Brain (organoid and tissue), 16 donors: ENCODE measurements at places on chromosomes 13 and 19.

GRCh38 chr13:79442221-79442620 is 36.2 kb upstream of the RBM26 start:
- no peak for DNase-seq

- DNase-seq: no peak
Measured at GRCh38 chr13:24074678-24075077, 85.8 kb upstream of the SPATA13 start.

DNA sequence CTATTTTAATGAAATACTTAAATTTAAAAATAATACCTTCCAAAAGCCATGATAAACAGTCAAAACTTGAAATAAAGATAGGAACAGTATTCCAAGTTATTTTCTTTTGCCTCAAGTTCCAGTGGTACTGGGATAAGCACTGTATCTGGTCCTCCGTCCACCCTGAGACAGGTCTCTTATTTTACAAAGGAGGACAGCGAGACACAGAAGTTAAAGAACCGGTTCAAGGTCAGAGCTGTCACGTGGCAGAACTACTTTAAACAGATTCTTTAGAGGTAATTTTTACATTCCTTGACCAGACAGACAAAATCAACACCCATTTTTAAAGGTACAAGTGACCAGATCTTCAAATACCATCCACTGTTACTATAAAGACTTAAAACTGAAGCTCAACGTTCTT is 10.4 kb upstream of the DOCK9 start:
- no peak for DNase-seq

GRCh38 chr19:56372281-56372680 is 21.1 kb downstream of the ZNF582 start:
- DNase-seq: no peak

GRCh38 chr13:66951426-66951825 is 278.7 kb downstream of the PCDH9 start:
- DNase-seq: no peak

DNA sequence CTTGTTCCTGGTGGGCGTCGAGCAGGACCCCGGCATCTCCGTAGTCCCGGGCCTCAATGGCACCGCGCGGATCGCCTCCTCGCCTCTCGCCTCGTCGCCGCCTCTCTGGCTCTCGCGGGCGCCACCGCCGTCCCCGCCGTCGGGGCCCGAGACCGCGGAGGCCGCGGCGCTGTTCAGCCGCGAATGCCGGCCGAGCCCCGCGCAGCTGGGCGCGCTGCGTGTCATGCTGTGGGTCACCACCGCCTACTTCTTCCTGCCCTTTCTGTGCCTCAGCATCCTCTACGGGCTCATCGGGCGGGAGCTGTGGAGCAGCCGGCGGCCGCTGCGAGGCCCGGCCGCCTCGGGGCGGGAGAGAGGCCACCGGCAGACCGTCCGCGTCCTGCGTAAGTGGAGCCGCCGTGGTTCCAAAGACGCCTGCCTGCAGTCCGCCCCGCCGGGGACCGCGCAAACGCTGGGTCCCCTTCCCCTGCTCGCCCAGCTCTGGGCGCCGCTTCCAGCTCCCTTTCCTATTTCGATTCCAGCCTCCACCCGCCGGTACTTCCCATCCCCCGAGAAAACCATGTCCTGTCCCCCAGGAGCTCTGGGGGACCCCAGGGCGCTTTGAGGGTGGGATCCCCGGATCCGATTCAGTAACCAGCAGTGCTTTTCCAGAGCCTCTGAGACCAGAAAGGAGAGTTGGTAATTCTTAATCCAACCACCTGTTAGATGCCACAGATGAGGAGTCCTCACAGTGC is 885 bp downstream of the MLNR start:
- DNase-seq: no peak

DNA sequence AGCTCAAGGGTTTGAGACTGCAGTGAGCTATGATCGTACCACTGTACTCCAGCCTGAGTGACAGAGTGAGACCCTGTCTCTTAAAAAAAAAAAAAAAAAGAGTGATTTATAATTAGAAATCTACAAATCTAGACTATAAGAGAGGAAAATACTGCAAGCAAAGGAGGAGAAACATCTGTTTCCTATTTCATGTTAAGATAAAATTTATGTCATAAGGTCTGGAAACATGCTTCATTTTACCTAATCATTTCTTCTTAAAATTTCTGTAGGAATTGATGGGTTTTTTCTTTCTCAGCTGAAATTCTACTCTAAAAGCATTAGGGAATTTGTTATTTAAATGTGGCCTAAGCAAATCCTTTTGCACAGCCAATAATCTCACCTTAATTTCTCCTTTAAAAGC is 53.2 kb downstream of the C13orf42 start:
- no peak for DNase-seq

GRCh38 chr19:42261763-42262162 is 6.8 kb upstream of the ERF start:
- no peak for DNase-seq

DNA sequence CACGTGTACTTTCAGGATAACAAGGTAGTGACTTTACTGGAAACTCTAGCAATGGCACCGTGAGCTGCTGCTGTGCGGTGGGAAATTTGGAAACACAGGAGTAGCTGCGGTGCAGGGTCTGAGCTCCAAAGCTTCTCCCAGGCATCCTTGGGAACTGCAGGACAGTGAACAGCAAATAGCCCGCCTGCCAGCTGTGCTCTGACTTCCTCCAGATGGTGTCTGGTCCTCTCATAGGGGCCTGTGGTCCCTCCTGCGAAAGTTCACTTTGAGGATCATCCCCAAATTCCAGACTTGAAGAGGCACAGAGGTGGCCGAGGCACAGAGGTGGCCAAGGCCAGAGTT is 287.3 kb upstream of the MAB21L1 start:
- DNase-seq: no peak

DNA sequence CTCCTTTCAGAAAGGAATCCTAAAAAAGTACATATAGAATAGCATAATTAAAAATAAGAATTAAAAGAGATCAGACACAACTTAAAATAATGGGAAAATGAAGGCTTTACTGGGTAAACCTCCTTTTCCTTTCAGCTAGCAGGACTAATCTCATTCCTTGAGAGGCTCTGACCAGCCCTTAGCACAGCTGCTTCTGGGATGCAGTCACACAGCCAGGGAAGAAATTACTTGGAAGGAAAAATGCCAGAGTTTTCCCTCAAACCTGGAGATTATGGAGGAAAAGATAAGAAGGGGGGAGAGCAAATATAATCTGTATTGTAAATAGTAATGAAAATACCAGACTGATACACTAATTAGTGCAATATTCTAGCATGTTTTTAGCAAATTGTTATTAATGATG is 91.8 kb downstream of the LRCH1 start:
- DNase-seq: no peak

DNA sequence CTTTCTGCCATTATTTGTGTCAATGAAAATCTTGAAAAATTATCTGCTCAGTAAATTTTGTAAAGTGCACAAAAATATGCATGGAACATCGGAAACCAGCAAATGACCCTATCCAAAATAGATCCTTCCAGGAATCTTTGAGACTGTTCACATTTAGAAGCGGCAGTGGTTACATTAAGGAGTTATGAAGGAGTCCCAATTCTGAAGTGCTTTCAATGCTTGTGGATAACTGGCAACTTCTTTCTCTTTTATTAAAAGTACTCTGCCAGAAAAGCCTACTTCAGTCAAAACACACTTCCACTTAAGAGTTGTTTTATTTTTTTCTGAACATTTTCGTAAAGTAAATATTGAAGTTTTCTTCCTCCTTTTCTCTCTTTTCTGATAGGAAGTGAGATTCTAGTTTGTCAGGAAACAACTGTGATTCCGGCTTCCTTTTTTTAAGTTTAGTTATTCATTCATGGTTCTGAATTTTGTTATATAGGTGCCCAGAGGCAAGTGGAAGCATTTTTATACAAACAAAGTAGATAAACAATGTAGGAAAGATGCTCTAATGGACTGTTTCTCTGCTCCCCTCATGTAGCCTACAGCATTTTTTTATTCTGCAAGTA is 83.5 kb downstream of the PCDH9 start:
- no peak for DNase-seq

- DNase-seq: no peak
Measured at GRCh38 chr19:49823472-49823871, 5.4 kb downstream of the MED25 start.

GRCh38 chr19:16094360-16095070 is 17.2 kb upstream of the RAB8A start:
- DNase-seq: no peak

DNA sequence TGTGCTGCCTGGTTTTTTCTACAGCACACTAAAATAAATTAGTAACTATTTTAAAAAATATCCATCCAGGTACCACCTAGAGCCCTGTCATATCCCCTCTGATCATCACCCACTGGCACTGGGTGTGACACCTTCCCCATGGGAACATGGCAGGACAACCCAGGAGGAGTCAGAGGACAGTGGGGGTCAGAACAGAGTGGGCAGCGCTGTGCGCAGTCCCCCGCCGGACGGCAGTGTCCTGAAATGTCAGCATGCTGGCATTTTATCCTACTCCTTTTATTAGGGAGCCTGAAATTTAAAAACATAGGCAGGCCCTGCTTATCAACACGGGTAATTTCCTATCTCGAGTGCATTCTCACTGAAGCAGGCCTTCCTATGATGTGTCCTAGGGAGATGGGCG is 42.1 kb upstream of the GAS6 start:
- no peak for DNase-seq

GRCh38 chr13:49340161-49340560 is 92.4 kb downstream of the CDADC1 start:
- DNase-seq: no peak

- DNase-seq: no peak
Measured at GRCh38 chr13:36495431-36495830, 63.1 kb downstream of the CCNA1 start.

GRCh38 chr19:23823952-23824389 is 65.3 kb upstream of the ZNF681 start:
- DNase-seq: no peak

GRCh38 chr13:80131204-80131603 is 209.7 kb downstream of the SPRY2 start:
- peak; percentile 82 for DNase-seq

DNA sequence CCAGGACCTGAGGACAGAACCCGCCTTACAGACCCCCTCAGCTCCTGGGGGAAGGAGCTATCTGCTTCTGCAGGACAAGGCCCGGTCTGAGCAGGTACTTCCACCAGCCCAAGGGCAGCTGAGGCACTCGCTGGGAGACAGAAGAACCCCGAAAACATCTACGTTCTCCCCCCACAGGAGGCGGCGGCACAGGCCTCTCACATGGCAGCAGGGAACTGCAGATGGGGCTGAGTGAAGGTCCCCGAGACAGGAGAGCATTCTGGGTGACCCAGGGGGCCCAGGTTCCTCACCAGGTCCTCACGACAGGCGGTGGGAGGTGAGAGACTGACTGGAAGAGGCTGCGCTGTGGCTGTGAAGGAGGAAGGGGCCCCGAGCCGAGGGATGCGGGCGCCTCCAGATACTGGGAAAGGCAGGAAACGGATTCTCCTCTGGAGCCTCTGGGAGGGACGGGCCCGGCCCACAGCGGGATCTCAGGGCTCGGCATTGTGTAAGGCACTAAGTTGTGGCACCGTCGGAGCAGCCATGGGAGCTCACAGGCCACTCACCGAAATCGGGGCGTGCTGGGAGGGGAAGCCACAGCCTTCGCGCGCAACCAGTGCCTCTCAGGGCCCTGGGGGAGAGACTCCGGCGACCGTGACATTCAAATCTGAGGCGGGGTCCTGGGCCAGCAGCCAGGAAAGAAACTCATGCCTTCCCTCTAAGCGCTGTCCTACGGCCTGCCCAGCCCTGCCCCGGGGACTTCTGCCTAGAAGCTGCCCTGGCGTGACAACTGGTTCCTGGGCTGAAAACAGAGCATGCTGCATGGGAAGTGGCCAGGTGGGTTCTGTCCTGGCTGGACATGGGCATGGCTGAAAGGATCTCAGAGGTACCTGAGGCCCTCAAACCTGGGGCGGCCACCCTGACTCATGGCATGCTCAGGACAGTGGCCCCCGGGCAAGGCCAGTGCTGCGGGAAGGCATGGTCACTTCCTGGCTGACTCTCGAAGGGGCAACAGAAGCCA is 14.0 kb downstream of the RPL36 start:
- DNase-seq: no peak

DNA sequence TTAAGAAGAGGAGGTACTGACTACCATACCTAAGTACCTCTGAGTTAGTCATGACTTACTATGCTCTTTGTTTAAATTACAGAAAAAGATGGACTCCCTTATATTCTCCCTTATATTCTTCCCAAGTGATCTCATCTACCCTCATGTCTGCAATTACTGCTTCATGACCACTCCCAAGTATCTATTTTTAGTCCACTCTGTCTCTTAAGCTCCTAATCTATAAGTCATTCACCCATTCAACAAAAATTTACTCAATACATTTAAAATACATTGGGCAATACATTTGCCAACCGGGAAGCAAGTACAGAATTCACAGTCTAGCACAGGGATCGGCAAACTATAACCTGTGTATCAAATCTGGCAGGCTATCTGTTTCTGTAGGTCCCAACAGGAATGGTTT is 42.6 kb downstream of the KPNA3 start:
- DNase-seq: no peak

GRCh38 chr13:20525601-20526544 is at the start of gene CRYL1:
Gene CRYL1 (minus strand): TSS chr13:20525857. CDS start chr13:20525794, 63 bp downstream.
- DNase-seq: peak; percentile 77

DNA sequence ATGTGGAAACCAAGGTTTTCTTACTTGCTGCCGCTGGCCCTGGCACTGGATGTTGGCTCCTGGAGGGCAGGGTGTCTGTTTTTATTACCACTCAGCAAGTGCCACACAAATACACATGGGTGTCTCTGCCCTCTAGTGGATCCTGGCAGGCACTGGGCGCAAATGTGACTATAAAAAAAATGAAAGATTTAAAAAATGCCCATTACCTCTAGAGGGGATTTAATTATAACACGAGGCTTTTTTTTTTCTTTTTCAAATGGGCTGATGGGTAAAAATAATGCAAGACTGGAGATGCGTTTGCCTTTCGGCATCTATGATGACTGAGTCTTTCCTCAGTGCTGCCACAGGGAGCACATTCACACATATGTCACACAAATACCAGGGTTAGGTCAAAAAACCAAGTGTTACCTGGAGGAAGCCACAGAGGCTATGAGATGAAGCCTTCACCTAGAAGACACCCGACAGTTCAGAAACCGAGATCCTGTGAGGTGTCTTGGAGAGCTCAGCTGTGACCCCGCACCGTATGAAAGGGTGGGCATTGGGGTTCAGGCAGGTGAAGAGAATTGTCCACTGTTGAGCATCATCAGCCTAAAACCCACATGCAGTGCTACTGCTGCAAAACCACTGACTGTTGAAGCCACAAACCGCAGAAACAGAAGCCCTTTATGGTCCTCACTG is 25.7 kb downstream of the CHAMP1 start:
- no peak for DNase-seq
